Iris pigment epithelial cell (primary cell): ENCODE measurements at places on chromosomes 12 and 14.

DNA sequence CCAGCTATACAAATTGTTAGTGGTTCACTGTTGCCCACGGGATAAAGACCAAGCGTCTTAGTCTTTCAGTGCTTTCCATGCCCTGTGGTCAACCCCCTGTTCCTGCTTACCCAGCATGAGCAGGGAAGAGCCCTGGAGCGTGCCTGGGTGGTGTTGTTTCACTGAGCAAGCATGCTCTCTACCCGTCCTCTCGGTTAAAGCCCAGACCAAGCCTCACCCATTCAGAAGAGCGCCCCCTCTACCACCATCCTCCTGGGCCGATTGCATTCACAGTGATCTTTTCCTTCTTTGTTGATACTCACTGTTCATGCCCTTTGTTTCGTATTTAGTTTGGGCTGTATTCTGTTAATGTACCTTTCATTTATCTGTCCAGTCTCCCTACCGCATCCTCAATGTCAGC, 25.1 kb downstream of the DYRK4 start:
- DNase-seq, result no peak

- no peak for DNase-seq
Observed at GRCh38 chr14:81682134-81682533, 148.5 kb upstream of the SEL1L start.

- DNase-seq, result peak; percentile 57
Observed at GRCh38 chr12:13094367-13094766, 9.1 kb downstream of the GSG1 start.

GRCh38 chr12:100758083-100758482, 36.5 kb upstream of the ANO4 start:
- DNase-seq, result no peak

DNA sequence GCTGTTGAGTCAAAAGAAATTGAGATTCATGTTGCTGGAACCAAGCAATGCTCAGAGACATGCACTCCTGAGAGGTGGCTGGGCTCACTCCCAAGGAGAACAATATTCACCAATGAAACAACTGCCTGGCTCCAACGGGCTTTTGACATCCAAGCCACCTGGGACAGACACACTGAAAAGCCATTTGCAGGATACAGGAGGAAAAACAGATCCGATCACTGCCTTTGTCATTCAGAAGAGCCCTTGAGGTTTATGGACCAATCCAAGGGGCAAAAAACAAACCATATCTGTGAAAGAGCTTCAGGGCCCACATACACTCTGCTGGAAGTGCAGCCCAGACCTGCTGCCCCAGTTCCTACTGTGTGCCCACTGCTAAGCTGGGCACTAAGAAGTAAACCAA, 277.5 kb downstream of the NUAK1 start:
- DNase-seq, result no peak

- no peak for DNase-seq
Observed at GRCh38 chr12:46360908-46361666, 11.5 kb downstream of the SLC38A2 start.

DNA sequence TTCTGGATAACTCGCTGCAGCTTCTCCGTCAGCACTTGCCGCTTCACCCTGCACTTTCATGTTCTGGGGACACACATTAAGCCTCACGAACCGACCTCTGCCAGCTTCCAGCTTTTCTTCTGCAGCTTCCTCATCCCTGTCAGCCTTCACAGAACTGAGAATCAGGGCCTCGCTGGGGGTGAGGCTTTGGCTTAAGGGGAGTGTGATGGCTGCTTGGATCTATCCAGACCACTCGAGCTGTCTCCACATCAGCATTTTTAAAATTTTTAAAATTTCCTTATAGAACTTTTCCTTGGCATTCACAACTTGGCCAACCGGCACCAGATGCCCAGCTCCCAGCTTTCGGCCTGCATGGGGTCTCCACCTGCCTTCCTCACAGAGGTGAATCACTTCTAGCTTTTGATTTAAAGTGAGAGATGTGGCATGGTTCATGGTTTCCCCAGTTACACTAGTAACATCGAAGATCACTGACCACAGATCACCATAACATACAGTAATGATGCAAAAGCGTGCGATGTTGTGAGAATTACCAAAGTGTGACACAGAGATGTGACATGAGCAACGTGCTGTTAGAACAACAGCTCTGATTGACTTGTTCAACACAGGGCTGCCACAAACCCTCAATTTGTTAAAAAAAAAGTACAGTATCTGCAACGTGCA, 139.1 kb upstream of the C14orf180 start:
- no peak for DNase-seq

DNA sequence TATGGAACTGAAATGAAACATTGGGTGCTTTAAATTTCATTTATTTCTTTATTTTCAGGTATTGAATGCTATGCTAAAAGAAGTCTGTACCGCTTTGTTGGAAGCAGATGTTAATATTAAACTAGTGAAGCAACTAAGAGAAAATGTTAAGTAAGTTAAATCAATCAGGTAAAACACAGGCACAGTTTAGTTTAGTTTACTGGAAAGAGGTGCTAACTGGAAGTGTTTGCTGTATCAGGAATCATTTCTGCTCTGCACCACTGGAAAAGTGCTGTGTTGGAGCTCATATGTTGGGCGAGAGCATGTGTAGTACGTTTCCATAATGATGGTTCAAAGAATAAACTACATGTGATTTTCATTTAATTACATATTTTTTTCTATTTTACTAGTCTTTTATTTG, 16.7 kb downstream of the SRP54 start:
- no peak for DNase-seq

- peak; percentile 18 for DNase-seq
Observed at GRCh38 chr14:78933166-78933565, 763.0 kb downstream of the NRXN3 start.

GRCh38 chr14:54285030-54285429, 111.8 kb upstream of the CDKN3 start:
- DNase-seq, result no peak

DNA sequence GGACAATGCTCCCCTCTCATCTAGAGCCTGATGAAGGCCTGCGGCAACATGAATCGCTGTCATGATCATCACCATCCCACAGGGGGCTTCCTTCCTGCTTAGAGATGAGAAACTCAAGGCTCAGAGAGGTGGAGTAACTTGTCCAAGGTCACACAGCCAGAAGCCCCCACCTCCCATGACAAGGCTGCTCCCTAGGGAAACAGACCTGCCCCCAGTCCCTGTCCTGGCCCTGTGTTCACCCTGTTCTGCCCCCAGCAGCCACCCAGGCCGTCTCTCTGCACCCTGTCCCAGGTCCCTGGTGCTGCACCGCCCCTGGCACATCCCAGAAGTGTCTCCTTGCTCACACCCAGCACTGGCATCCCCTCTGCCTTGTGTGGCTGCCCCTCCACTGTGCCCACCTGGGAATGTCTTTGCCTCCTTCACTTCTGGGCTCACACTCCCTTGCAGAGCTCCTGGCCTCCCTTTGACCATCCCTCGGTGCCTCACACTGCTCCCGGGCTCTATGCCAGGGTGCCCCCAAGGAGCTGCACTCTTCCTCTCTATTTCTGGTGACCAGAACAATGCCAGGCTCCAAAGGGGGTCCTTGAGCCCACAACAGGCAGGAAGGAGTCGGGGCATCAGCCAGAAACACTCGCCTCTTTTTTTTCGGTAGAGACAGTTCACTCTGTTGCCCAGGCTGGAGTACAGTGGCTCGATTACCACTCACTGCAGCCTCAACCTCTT, 70.5 kb downstream of the BCL11B start:
- DNase-seq, result no peak

GRCh38 chr12:111570084-111570961, 28.8 kb downstream of the ATXN2 start:
- DNase-seq, result peak; percentile 88

GRCh38 chr14:24334431-24335291, at the start of gene ADCY4:
TSS of gene ADCY4 (minus strand) at chr14:24335071. CDS start at chr14:24334652, 419 bp downstream.
- DNase-seq, result no peak

DNA sequence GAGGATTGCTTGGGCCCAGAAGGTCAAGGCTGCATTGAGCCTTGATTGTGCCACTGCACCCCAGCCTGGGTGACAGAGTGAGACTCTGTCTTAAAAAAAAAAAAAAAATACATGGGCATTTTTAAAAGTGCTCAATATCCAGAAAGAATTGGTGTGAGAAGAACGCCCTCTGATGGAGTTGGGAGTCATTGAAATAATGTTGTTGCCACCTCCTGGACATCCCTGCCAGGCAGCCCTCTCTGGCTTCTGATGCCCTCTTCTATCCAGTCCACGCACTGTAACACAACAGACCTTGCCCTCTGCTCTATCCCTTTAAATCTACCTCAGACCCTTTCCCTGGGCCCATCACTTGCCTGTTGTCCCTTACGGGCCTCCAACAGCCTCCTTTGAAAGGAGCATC, 4.9 kb downstream of the PTGDR start:
- DNase-seq, result peak; percentile 50

DNA sequence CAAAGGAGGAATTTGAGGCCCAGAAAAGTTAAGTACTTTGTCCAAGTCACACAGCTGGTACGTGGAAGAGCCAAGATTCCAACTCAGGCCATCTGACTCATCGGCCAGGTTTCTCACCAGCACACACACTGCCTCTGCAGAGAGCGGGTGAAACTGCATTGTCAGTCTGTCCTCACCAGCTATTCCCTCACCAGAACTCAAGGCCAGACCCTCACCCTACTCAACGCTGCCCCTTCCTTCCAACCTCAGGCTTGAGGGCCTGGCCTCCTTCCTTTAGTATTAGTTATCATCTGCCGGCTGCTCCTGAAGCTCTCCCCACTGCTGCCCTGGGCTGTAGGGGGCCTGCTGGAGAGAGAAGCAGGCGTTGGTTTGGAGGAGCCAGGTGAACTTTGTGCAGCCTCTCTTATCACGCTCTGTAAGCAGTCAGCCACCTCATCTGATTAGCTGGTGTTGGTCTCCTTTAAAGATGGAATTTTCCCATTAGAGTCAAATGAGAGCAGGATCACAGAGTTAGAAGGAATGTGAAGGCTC, 16.6 kb upstream of the PLEK2 start:
- peak; percentile 87 for DNase-seq
